Stimulated activated CD4-positive, alpha-beta T cell treated with anti-CD3 and anti-CD28 coated beads, Interleukin-2, amount 100 ng/mL, for 48 hours (primary cell): ENCODE measurements at places on chromosomes 6 and 20.

GRCh38 chr20:25148982-25149846, 46.3 kb upstream of the ENTPD6 start:
- no peak for DNase-seq

DNA sequence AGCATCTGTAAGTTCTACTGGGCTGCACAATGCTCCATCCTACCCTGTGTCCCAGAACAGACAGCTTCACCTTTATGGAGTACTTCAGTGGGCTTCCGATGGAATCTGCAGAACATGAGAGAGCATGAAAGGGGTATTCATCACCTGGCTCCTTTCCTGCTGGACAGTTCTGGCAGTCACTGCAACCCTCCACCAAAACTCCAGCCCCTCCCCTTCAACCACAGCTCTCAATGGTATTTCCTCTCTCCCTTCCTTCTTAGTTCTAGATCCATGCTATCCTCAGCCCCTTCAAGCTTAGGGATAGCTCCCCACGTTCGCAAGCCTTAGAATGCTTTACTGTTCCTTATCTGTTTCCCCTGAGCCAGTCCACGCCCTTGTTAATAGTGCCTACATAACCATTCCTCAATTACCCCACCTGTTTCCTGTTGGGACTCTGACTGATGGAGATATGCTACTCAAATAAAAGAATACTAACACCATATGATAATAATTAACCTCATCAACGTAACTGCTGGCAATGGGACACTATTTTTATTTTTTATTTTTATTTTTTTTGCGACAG, 26.8 kb downstream of the TRAM2 start:
- no peak for DNase-seq

DNA sequence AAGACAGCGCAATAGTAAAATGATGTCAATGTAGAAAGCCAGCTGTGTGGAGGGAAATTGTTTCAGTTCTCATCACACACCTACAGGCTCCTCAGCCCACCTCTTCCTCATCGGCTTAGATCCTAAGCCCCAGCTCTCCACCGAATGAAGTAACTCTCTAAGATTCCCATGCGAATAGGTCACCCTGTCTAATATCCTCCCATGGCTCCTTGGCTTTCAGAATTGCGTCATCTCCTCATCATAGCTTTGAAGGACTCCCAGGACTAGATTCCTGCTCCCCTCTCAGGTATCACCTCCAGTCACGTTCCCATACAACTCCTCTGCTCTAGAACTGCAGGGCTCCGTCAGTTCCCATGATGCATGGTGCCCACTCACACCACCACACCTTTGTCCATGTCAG, 16.2 kb upstream of the SLC22A16 start:
- no peak for DNase-seq

DNA sequence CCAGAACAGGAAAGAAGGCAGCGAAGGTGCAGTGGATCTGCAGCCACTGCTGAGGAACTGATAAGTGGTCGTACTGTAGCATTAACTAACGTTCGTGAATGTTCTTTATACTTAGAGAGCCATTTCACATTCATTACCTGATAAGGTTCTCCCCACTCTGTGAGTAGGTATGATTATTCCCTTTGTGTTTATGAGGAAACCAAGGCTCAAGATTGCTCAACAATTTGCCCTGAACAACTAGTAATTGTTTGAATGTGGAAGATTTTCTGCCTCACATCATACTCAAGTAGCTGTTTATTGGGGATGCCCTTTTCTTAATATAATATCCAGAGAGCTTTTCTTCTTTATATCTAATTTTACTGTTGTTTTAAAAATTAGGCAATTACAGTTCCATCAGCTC, 24.9 kb upstream of the ELOVL5 start:
- DNase-seq, result no peak
